A673 (cell line): ENCODE measurements at places on chromosomes 11 and 22.
A peak's percentile ranks its signal among the peaks of the same experiment; 100 is the strongest.

- DNase-seq: no peak
Observed at GRCh38 chr11:78239781-78240180, 51.1 kb downstream of the USP35 start.

GRCh38 chr11:1598816-1599215 lies 722 bp upstream of the KRTAP5-2 start:
- DNase-seq: no peak

DNA sequence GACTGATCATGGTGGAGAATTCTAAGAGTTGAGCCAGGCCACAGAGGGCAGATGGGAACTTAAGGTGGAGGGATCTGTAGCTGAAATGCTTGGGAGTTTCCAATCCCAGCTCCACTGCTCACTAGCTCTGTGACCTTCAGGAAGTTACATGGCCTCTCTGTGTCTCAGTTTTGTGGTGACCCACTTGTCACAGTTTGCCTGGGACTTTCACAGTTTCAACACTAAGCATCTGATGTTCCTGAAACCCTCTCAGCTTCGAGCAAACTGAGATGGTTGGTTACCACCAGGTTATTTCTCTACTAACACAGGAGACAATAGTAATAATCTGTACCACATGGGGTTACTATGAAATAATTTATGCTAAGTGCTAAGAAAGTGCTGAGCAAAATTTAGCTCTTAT lies 505.3 kb downstream of the OPCML start:
- DNase-seq: no peak

- DNase-seq: peak; percentile 33
Observed at GRCh38 chr22:38608992-38609750, 39.2 kb upstream of the DMC1 start.

GRCh38 chr22:35480627-35481550 lies 59.7 kb upstream of the RASD2 start:
- peak; percentile 69 for DNase-seq

DNA sequence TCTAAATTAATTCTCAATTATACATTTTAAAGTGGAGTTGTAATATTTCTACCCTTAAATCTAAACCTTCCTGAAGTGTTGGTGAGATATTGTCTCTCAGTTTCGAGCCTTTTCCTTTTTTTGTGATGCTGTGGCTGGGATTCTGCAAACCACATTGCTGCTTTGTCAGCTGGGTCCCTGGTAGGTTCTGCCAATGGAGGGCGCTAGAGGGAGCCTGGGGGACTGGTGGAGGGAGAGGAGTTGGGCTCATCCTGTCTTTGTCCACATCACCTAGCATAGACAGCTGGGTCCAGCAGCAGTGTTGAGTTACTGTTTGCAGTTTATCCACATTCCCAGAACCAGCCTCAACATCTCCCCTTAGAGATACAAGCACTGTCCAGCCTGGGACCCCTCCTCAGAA lies 41.0 kb downstream of the TRAF6 start:
- DNase-seq: peak; percentile 61

DNA sequence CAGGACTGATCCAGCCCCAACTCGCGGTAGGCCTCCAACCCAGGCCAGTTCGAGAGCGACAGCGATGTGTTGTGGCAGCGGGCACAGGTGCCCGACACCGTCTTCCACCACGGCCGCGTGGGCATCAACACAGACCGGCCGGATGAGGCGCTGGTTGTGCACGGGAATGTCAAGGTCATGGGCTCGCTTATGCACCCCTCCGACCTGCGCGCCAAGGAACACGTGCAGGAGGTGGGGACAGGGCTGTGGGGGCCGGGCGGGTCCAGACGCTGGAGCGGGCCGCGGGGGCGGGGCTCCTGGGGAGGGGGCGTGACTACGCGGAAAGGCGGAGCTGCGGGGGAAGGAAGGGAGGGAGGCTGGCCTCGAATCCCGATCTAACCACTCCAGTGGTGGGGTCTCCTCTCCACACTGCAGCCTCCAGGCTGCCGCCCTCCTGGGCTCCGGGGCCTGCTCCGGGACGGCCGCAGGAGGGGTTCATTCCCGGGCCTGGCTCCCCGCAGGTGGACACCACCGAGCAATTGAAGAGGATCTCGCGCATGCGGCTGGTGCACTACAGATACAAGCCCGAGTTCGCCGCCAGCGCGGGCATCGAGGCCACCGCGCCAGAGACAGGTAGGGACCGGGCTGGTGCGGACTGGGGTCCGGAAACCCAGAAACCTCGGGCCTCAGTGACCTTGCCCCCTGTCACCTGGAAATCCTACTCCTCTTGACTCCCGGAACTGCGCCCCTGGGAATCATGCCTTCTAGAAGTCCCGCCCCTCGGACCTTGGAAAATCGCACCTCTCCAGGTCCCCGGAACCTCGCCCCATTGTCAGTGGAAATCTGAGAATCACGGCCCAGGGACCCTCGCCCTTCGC lies 14.9 kb downstream of the TMEM258 start:
- DNase-seq: peak; percentile 61

GRCh38 chr11:112826026-112826425 lies 135.2 kb upstream of the NCAM1 start:
- peak; percentile 35 for DNase-seq

- DNase-seq: peak; percentile 87
Observed at GRCh38 chr11:57480409-57481137, 20.2 kb downstream of the RTN4RL2 start.

GRCh38 chr11:1047595-1048156 lies 11.2 kb upstream of the MUC6 start:
- no peak for DNase-seq

- DNase-seq: no peak
Observed at GRCh38 chr11:8581300-8581699, 12.7 kb downstream of the STK33 start.

DNA sequence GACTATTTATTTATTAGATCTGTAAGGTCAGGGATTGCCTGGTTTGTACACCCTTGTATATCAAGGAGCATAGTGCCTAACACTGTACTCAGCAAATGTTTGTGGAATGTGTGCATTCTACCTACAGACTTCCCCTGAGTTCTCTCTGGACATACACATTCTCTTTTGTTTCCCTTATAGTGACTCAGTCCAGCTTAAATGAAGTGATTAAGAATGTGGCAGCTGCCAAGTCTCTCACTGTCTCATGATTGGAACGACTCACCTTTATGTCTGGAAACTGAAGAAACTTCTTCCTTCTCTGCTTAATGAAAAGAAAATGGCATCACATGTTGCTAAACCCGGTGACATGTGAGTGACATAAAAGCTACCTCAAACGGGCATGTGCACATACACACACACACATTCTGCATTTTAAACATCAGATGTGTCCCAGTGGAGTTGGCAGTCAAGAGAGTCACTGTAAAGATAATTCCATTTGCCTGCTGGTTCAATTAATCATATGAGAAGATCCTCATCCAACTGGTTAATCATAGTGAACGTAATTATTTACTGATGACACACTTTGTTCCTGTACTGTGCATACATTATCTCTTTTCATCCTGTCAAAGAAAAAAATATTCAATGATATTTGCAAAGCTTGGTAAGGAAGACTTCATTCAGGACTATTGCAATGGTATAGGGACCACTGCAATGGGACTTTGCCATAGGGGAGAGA lies 42.8 kb downstream of the GLYAT start:
- DNase-seq: no peak

DNA sequence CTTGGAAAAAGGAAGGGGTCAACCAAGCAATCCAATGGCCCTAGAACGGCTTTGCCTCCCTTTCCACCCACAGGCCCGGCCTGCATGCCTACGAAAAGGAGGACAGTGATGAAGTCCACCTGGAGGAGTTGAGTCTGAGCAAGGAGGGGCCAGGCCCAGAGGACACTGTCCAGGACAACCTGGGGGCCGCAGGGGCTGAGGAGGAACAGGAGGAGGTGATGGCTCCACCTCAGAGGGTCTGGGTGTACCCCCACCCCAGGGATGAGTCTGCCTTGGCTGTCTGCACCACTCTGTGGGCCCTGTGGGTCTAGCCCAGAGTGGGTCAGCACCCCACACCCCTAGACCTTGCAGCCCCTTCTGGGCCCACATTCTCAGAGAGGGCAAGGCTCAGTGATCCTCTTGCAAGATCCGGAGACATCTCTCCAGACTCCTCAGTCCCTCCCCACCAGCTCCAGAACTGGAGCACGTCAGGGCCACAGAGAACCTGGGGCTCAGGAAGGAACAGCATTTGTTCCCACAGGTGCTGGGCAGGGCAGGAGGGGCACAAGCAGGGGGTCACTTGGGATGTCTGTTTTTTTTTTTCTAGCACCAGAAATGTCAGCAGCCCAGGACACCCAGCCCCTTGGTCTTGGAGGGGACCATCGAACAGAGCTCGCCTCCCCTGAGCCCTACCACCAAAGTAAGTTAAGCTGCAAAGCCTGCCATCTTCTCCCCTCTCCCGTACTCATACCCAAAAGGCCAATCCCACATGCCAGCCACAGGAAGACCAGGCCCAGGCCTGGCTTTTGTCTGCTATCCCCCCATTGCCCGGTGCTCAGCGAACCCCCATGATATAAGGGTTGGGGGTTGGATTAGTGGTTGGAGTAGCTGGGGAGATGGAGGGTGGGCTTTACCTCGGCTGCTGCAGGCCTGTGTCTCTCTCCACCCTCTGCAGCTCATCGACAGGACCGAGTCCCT lies 8.1 kb downstream of the PRR33 start:
- no peak for DNase-seq

- no peak for DNase-seq
Observed at GRCh38 chr11:95100856-95101507, 11.3 kb downstream of the ENDOD1 start.

- no peak for DNase-seq
Observed at GRCh38 chr11:129281471-129282415, 89.6 kb upstream of the ARHGAP32 start.
